ENCODE measurements at places on chromosomes 5 and 9.

DNA sequence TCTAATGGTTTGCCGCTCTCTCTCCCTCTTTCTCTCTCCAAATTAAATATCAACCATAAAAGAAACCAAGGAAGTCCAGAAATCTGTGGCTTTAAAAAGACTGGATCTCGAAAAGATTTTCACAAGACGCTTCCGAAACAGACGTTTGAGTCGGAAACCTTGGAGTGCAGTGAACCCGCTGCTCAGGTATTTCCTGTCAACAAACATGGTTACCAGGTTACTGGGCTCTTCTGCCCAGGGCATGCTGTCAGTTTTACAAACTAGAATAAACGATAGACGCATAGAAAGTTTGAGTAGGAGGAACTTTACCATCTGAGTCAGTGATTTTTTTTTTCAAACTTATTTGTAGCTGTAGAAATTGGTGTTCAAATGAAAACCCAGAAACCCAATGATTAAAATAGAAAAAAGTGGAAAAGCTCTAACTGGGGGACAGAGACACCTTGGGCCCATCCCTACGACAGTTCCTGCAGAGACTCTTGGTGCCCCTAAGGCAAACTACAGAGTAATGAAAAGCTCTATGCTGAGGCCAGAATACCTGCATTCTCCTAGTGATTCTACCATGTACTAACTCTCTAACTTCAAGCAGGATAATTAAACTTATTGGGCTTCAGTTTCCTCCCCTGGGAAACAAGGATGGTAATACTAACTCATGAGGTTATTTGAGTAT lies 90.0 kb downstream of the DOCK8 start:
- DNase-seq, result no peak

GRCh38 chr5:147567917-147568598 lies 58.2 kb upstream of the DPYSL3 start:
- no peak for DNase-seq

DNA sequence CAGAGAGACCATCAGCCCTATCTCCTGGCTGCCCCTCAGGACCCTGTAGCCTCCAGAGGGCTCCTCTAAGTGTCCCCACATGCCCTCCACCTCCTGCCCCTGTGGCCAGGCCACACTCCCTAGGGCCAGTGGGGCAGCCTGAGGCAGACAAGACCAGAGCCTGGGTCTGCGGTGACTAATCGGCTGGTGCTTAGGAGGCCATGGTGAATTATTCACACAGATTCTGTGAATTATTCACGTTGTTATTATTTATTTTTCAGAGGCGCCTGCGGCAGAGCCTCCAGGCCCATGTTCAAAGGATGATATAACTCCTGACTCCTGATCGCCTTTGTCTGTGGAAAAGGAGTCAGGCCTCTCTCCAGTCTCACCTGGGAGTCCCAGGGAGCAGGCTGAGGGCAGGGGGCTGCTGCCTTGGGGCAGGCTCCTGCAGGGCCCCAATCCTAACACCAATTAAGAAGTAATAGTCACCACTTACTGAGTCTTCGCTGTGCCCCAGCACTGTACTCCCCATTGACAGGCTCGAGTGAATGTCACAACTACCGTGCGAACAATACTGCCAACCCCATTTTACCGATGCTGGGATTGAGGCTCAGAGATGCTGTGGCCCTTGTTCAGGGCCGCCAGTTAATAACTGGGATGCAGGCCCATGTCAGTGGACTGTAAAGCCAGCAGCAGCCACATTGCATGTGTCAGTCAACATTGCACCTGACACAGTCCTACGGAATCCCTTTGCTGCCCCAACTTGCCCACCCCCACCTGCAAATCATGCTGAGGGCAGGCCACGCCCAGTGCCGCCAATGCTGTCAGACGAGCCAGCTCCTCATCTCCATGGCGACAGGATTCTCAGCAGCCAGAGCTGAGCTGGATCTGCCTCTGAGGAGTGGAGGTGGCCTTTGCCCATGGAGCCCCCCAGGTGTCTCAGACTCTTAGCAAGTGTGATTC lies 94.9 kb downstream of the PCDH1 start:
- no peak for DNase-seq

DNA sequence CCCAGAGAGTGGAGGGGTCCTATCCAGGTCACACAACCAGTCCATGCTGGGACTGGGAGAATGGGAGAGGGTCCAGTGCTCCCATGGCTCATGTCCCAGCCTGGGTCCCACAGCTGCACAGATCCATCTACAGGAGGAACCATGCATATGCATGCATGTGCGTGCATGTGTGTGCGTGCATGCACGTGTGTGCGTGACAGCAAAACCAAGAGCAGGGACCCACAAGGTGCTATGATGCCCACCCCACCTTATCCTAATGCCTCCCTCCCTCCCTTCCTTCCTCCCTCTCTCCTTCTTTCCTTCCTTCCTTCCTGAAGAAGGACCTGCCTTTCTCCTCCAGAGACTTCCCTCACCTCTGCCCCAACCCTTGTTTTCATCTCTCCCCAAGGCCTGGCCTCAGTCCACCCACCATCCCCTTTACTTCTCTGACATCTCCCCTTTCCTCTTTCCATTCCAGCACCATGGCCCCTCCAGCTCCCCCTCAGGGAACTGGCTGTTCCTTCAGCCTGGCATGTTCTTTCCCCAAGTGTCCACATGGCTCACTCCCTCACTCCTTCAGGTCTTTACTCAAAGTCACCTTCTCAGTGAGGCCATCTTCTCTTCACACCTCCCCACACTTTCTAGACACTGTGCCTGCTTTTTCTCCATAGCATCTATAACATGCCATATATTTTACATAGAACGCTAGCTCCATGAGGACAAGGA lies 21.8 kb downstream of the AQP7 start:
- DNase-seq, result no peak

- no peak for DNase-seq
These were observed 1002.7 kb downstream of the CDH18 start for GRCh38 chr5:18985171-18985758.

- DNase-seq, result no peak
These were observed 23.6 kb upstream of the CERCAM start for GRCh38 chr9:128396970-128397613.

- DNase-seq, result no peak
These were observed 111.7 kb upstream of the MRPS30 start for GRCh38 chr5:44697025-44697424.

- no peak for DNase-seq
These were observed 269.1 kb upstream of the CD180 start for GRCh38 chr5:67465537-67466207.

DNA sequence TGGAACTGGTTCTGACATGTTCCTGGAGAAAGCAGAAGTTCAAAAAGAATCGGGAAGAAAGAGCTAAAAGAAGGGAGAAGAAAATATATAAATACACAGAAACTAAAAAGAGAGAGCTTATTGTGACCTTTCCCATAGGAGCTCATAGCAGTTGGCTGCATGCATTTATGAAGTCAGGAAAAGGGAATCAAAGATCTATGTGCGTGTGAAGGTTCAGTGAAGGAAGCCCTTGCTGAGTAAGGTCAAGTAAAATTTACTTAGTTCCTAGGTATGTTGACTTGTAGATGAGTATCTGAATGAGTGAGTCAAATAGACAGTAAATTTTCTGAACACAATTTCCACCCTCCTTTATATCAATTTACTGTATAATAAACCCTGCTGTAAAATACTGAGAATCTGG lies 632.5 kb downstream of the SLCO4C1 start:
- DNase-seq, result no peak

DNA sequence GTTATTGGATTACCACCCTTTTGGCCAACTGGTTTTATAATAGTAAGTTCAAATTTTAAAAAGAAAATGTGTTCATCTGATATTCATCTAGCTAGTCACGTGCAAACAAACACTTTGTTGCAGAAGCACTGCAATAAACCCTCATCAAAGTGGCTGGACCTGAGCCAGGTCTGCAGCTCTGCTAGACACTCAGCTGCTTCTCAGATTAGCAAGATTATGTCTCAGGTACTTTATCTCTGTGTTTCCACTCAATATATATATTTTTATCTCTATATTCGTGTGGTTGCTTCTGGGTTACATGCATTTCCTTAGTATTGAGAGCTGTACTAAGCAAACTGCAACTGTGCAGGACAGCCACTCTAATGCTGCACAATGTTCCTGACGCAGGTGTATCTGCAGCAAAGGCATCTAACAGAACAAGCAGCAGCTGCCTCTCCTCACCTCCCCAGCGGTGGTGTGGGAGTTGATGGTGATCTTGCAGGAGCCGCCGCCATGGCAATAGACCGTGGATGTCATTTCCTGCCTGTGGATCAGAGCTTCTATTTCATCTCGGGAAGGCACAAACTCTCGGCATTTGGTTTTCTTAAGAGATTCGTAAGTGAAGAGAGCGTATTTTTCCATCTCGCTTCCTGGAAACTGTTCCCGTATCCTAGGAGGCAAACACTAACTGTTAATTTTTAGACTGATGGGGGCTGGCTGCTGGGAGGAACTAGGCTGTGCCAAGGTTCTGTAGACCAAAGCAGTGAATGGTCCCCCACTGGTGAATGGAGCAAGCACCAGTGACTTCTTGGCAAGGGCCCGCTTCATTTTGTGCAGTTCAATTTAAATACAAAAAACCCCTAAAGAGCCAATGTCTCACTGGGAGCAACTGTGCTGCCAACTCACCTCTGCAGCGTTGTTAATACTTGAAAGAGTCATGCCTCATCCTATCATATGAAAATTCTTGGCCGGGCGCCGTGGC lies 56.7 kb upstream of the RETREG1 start:
- no peak for DNase-seq

GRCh38 chr5:55894135-55894534 lies 43.0 kb downstream of the IL31RA start:
- DNase-seq, result no peak

- no peak for DNase-seq
These were observed 144.9 kb downstream of the MYO10 start for GRCh38 chr5:16791036-16791705.

DNA sequence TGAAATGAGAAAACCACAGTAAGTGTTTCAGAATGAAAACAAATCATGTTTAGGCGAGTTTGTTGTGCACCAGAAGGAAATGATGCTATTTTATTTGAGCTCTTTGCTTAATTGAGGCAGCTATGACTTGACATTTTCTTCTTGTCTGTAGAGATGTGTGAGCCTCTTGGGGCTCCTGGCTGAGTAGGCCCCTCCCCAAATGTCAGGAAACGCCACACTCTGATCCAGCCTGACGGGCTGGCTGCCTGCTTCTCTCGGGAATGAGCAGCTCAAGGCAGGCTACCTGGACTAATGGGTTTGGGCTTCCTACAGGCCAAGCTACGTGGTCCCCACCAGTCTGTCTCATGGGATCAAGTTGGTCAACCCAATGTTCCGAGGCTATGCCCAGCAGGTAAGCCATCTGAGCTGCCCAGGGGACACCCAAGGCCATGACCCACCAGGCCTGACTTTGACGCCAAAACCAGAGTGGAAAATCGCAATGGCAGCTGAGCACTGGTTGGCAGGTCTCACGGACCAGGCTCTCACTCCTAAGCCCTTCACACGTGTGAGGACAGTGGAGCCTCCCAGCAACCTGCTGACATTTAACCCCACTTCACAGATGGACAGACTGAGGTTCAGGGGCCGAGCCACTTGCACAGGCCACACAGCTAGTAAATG lies 29.9 kb downstream of the USP20 start:
- DNase-seq, result no peak

GRCh38 chr5:38557308-38557710 lies 863 bp upstream of the LIFR start:
- no peak for DNase-seq

DNA sequence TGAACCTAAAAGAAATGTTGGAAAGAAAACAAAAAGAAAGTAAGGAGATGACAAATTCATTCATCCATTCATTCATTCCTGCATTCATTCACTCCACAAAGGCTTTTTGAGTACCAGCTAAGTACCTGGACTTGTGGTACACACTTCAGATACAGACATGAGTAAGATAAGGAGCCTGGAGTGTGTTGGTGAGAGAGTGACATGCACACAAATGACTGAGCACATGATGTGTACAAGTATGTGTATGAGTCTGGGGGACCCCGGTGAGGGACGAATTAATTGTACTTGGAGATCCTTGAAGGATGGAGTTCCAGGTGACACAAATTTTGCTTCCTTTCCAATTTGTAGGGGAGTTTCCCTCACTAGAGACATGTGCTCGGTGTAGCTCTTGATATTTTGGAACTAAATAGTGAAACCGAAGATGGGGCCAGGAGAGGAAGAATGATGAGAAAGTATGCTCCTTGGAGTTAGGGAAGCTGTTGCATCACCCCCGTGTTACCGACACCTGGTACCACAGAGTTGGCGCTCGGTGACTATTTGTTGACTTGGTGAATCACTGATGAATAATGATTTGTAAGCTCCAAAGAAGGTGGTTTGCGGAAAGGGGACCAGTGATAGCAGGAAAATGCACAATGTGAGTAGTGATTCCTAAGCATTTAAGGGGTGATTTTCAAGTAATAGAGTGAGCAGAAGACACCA lies 509.8 kb downstream of the CCDC171 start:
- DNase-seq, result no peak

DNA sequence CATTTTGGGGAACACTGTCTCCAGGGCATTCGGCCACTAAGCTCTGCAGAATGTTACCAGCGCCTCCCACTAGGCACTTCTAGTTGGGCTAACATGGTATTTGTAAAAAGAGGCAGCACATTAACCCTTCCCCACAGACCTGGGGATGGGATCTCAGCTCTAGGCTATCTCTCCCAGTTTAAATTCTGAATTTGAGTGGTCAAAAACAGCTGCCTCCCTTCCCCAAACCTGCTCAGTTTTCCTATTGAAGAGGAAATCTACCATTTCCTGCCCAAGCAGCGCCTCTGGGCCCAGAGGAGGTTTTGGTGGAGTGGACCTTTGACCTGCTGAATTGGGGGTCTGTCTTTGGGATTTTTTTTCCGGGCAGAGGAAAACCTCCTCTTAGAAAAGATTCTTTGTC lies 53.2 kb downstream of the ENC1 start:
- DNase-seq, result no peak

DNA sequence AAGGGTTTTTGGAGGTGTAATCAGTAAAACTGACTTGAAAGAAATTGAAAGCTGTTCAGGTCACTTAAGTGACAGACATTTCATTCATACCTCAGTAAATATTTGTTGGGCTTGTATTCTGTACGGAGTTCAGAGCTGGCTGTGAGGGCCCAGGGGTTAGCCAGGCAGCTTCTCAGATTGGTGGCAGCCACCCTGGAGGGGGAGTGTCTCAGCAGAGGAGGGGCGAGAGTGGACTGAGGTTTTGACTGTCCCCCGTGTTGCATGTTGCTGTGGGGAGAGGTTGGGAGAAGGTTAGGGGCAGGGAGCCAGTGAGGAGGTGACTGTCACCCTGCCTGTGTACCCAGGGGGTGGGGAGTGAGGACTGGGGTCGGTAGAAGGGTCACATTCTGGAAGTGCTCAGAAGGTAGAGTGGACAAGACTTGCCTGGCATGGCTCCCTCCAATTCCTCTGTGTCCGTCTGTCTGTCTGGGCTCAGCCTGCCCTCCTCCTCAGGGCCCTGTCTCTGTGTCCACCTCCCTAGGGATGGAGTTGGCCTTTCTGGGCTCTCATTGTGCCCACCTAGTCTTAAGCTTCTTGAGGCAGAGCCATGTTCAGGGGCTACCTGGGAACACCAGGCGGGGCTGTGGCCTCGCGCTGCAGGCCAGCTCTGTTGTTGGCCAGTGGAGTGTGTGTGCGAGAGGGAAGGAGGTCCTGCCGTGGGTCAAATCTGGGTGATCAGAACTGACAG lies 4.4 kb downstream of the PHF2 start:
- DNase-seq, result no peak

GRCh38 chr9:98968601-98969337 lies 25.1 kb downstream of the COL15A1 start:
- no peak for DNase-seq
